Heart left ventricle (tissue), 16 donors: ENCODE measurements at places on chromosomes 5 and 9. TPM values are rescaled to one million over a fixed set of nuclear protein-coding genes. Genes with fewer than 3 reads are reported as not detected.

- H3K36me3 ChIP-seq: no peaks in the 10 kb centered on the region
- peak overlapping the region; percentile 53 for H3K27ac ChIP-seq
- no peak for DNase-seq
- no peaks in the 10 kb centered on the region for H3K27me3 ChIP-seq
- no peak overlapping the region for H3K4me3 ChIP-seq
These were observed 194.6 kb downstream of the AOPEP start for GRCh38 chr9:94921092-94921471.

DNA sequence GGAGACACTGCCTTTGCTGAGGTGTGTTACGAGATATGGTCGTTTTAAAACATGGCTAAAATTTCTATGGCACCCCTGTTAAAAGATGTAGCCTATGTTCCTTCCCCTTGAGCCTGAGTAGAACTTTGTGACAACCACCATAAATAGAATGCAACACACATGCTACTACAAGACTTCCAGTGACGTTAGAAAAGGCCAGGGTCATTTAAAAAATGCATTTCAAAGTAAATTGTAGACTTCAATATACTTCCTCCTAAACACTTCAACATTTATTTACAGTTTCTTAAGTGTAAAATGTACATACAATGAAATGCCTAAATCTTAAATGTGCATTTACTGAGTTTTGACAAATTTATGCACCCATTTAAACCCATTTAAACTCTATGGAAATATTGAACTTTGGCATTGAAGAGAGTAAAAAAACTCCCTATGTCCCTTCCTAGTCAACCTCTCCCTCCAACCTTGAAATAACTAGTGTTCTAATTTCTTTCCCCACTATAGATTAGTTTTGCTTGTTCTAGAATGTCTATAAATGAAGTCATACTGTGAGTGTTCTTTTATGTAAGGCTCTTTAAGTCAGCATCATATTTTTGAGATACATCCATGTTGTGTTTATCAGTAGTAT lies 160.5 kb downstream of the SLC12A2 start:
- DNase-seq: no peak
- no peak overlapping the region for H3K27ac ChIP-seq
- no peaks in the 10 kb centered on the region for H3K4me1 ChIP-seq
- H3K4me3 ChIP-seq: no peak overlapping the region
- H3K27me3 ChIP-seq: no peaks in the 10 kb centered on the region

DNA sequence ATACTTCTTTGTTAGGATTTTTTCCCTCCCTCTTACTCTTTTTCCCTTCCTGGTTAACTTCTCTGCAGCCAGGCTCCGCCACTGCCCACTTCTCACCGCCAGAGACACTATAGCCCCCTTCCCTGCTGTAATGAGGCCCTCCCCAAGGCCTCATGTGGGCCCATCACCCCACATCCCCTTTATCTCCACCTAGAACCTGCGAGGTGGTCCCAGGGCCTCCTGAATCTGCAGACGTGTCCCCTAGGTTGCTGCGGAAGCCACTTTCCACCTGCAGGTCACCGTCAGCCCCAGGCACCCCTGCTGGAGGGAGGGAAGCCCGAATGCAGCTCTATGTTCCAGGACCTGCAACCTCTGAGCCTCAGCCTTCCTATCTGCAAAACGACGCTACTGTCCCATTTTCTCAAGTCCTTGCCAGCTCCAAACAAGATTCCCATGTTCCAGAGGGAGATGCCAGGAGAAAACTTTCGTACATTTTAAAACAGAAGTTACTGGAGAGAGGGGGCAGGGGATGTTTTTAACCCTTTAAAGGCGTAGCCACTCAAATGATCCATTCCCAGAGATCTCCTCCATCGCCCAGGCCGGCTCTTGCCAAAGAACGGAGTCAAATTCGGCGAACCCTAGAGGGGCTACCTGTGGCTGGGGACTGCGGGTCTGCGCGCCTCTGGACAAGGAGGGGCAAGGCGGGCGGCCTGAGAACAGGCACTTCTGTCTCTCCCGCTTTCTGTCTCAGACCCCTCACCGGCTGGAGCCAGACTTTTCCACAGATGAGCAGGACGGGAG lies 929 bp downstream of the SH3PXD2B start:
- H3K4me3 ChIP-seq: peak overlapping the region; percentile 84
- H3K36me3 ChIP-seq: no peaks in the 10 kb centered on the region

DNA sequence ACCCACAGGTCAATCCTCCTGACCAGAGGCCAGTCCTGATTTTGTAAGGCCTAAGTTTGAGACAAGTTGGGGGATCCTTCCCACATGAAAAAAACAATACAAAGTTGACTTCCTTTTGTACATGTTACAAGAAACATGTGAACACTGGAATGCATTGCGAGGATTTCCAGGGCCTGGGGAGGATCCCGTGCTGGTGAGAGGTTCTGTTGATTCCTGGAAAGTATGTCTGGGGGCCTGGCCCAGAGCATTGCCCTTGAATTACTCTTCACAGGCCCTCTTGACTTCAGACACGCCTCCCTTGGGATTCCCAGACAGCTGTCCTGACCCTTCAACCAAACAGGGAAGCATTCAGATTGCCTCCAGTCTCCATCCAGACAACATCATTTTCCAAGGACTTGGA lies 234.2 kb upstream of the IRX2 start:
- DNase-seq: no peak
- no peaks in the 10 kb centered on the region for H3K27me3 ChIP-seq
- H3K4me1 ChIP-seq: no peaks in the 10 kb centered on the region
- H3K4me3 ChIP-seq: no peak overlapping the region
- no peak overlapping the region for H3K27ac ChIP-seq

GRCh38 chr5:37889612-37890317 lies 49.9 kb upstream of the GDNF start:
- no peak for DNase-seq
- H3K4me3 ChIP-seq: no peak overlapping the region
- no peaks in the 10 kb centered on the region for H3K4me1 ChIP-seq
- H3K36me3 ChIP-seq: no peaks in the 10 kb centered on the region
- no peak overlapping the region for H3K27ac ChIP-seq

The SMIM33 gene
- not detected for polyA plus RNA-seq

The GPR151 gene
- not detected for polyA plus RNA-seq

DNA sequence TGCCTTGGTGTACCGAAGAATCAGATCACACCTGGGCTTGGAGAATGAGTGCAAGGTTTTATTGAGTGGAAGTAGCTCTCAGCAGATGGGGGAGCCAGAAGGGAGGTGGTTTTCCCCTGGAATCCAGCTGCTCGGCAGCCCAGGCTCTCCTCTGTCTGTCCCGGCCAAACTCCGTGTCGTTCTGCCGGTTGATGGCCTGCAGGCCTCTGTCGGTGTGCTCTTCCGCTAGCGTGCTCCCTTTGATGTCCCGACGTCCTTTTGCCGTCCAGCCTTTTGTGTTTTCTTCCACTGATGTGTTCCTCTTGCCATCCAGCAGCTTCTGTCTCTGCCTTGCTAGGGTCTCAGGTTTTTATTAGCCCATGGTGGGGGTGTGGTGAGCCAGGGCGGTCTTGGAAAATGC lies 28.0 kb upstream of the MIER3 start:
- no peak for DNase-seq
- H3K4me3 ChIP-seq: no peak overlapping the region
- H3K4me1 ChIP-seq: no peaks in the 10 kb centered on the region
- no peaks in the 10 kb centered on the region for H3K36me3 ChIP-seq

DNA sequence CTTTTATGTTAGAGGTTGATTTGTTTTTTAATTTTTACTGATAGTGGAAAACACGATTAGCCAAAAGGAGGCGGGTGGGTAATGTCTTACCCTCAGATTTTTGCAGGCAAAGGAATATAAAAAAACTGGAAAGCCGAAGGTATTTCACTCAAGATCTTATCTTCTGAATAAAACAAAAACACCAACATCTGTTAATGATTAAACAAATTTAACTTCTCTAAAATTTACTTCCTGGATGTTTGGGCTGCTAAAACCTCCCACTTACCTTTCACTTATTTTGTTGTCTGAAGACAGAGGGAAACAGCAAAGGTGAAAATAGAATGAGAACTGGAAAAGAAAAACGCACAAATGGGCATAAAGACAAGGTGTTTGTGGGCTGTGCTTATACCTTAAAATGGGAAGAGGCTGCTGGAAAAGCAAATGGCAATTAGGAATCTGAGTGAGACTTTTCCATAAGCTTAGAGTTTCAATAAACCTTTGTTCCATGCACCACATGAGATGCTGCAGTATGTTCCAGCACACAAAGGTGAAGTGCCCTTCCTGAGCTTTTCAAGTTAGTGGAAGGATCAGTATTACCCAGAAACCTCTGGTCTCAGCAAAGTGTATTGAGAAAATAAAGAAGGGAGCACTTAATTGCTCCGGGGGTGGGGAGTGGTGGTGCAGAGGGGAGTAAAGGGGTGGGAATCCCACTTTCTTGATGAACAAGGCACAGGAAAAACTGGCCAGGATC lies 298.3 kb downstream of the BNC2 start:
- no peak overlapping the region for H3K27ac ChIP-seq
- no peak overlapping the region for H3K4me3 ChIP-seq
- H3K27me3 ChIP-seq: no peaks in the 10 kb centered on the region

The FAM78A gene
- 13.6 TPM for polyA plus RNA-seq

The FOXI1 gene
- polyA plus RNA-seq: not detected

The LCN15 gene
- 2.4 TPM for polyA plus RNA-seq

The PDCD1LG2 gene
- polyA plus RNA-seq: 0.53 TPM

- no peak overlapping the region for H3K27ac ChIP-seq
- no peaks in the 10 kb centered on the region for H3K36me3 ChIP-seq
- H3K4me1 ChIP-seq: no peaks in the 10 kb centered on the region
- no peaks in the 10 kb centered on the region for H3K27me3 ChIP-seq
- DNase-seq: no peak
These were observed 78.2 kb upstream of the ADCY2 start for GRCh38 chr5:7317751-7318150.

DNA sequence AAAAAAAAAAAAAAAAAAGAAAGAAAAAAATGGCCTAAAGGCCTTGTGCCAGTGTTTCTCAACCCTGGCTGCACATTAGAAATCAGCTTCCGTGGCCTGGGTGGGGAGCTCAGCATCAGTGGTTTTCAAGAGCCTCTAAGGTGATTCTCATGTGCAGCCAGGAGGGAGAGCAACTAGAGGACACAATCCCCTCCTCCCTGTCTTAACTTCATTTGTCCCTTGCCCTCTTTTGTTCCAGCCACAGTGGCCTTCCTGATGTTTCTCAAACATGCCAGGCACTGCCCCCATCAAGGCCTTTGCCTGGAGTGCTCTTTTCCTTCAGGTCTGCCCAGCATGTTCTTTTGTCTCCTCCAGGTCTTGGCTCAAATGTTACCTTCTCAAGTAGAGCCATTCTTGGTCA lies 42.4 kb downstream of the HOMER1 start:
- DNase-seq: no peak
- no peak overlapping the region for H3K4me3 ChIP-seq
- H3K36me3 ChIP-seq: no peaks in the 10 kb centered on the region
- no peak overlapping the region for H3K27ac ChIP-seq

DNA sequence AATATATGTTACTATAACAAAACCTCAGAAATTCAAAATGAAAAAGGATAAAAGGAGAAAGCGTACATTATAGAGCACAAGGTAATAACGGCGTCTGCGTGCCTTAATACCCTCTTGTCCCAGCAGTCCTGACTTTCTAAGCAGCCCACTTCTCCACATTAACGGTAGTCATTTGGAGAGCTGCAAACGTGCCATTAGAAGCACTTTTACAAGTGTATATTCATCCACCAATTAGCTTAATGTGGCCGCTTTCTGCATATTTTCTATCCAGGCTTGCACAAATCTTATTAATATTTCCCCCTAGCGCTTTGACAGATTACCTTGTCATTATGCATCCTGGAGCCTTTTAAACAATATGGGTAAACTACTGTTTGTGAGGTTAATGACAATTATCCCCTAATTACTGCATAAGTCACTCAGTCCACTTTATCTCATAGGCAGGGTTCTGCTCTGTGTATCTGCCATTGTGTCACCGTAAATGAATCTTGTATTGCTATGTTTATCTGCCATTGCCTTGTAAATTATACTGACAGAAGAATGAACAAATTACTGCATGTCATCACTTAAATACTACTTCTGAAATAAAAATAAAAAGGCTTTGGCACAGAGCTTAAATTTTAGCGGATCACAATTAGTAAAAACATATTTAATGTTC lies 421.3 kb downstream of the BNC2 start:
- DNase-seq: no peak
- H3K27me3 ChIP-seq: no peaks in the 10 kb centered on the region
- no peak overlapping the region for H3K27ac ChIP-seq
- no peak overlapping the region for H3K4me3 ChIP-seq

- peak; percentile 7 for DNase-seq
- peaks cover 60% of the 10 kb centered on the region for H3K36me3 ChIP-seq
- peaks cover 12% of the 10 kb centered on the region for H3K4me1 ChIP-seq
- no peaks in the 10 kb centered on the region for H3K27me3 ChIP-seq
These were observed 133.4 kb downstream of the DAB2IP start for GRCh38 chr9:121784731-121785411.

GRCh38 chr5:143208365-143208641 lies 195.2 kb downstream of the NR3C1 start:
- no peak for DNase-seq
- no peak overlapping the region for H3K4me3 ChIP-seq
- H3K27ac ChIP-seq: peak overlapping the region; percentile 27
- H3K36me3 ChIP-seq: no peaks in the 10 kb centered on the region
- H3K27me3 ChIP-seq: no peaks in the 10 kb centered on the region

The PAX5 gene
- polyA plus RNA-seq: 0.01 TPM

DNA sequence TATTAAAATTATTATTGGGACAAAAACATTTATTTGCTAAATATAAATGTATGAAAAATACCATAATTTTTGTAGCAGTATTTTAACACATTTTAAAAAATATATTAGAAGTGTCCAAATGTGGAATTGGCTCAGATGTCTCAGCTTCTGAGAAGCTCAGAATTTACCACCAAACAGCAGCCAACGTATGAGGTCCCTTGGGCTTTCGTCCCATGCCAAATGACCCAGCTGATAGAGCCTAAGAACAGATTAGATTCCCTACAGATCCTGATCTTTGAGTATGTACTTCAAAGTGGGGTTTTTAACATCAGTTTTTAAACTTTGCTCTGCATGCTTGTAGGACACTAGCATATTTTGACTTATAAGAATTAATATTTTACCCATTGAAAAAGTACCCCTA lies 77.3 kb upstream of the RPS23 start:
- peak overlapping the region; percentile 14 for H3K27ac ChIP-seq

DNA sequence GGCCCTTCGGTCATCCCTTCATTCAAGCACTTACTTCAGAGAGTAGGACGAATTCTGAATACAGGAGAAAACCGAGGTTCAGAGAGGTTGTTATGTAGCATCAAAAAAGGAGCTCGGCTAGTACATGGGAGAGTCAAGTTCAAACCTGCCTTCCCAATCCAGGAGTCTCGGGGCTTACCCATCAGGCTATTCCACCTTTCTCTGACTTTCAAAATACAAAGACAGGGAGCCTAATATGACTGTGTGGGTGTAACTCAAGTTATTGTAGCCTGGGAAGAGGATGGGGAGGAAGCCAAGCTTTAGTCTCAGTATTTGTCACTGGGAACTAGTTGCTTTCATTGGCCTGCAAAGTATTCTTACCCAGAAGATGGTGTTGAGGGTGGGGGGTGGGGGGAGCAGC lies 274.8 kb upstream of the PANK3 start:
- no peaks in the 10 kb centered on the region for H3K27me3 ChIP-seq
- H3K4me3 ChIP-seq: no peak overlapping the region
- no peak for DNase-seq
- H3K36me3 ChIP-seq: no peaks in the 10 kb centered on the region
- H3K4me1 ChIP-seq: no peaks in the 10 kb centered on the region
- H3K27ac ChIP-seq: no peak overlapping the region

GRCh38 chr9:130713286-130713960 lies 19.8 kb downstream of the EXOSC2 start:
- no peaks in the 10 kb centered on the region for H3K36me3 ChIP-seq
- peak; percentile 58 for DNase-seq
- H3K4me1 ChIP-seq: peaks cover 21% of the 10 kb centered on the region
- no peaks in the 10 kb centered on the region for H3K27me3 ChIP-seq
- H3K27ac ChIP-seq: peak overlapping the region; percentile 98
- H3K4me3 ChIP-seq: peak overlapping the region; percentile 56
